Stimulated activated CD8-positive, alpha-beta memory T cell treated with anti-CD3 and anti-CD28 coated beads, Interleukin-7, amount 100 ng/mL, for 1 hour (primary cell): ENCODE measurements at places on chromosomes 1 and 21.

DNA sequence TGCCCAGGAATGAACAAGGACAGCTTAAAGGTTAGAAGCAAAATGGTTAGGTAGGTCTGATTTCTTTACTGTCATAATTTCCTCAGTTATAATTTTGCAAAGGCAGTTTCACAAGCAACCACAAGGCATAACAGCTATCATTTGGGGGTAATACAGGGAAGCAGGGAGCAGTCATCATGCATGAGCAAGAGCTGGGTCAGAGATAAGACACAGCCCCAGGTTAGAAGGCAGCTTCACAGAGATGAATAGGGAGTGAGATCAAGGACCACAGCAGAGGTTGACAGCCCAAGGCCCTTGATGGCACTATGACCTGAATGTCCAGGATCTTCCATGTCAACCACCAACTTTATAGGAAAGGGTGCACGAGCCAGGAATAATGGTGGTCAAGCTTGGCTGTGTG is 9.0 kb upstream of the CSRP1 start:
- no peak for DNase-seq

GRCh38 chr1:162315673-162316072 is 61.0 kb downstream of the SPATA46 start:
- no peak for DNase-seq

DNA sequence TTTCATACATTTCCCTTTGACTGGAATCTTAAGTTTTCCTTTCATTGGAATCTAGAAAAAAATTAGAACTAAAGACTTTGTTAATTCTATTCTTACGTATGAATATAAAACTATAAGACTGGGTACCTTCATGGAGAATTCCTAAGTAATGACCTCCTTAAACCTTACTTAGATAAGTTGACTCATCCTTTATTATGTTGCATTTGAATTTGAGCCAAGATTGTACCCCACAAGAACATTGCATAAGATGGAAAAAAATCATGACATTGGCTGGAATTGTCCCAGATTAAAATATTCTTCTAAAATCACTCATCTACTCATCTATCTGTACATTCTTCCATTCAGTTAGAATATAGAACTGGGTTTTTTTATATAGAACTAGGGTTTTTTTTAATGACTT is 137.4 kb downstream of the C1orf21 start:
- no peak for DNase-seq

DNA sequence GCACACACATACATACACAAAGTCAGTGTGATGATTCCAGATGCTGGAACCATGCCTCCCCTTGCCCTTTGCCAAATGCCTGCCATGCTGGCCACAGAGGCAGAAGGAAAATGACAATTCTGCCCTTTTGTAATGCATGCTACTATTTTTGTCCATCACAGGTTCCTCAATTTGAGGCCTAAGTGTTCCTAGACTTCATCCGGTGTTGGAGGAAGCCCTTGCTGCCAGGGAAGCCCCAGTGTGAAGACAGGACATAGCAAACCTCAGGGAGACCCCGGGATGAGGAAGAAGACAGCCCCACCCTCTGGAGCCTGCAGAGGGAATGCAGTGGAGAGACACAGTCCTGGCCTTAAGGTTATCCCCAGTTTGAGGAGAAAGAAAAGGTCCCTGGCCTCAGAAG is 14.4 kb downstream of the PRR9 start:
- DNase-seq, result no peak

DNA sequence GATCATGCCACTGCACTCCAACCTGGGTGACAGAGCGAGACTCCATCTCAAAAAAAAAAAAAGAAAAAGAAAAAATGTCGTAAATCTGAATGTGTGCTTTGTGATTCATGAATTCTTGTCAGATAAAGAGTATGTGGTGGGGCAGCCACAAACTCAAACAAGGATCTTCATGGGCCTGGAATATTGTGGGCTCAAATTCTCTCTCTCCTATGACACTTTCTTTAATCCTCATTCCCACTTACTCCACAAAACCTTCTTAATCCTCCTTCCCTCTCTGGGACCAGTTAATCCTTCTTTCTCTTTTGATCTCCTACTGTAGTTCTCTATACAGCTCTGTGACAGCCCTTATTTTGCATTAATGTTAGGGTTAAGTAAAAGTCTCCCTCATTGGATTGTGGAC is 112.3 kb downstream of the AK5 start:
- DNase-seq, result no peak

GRCh38 chr1:38444311-38444710 is 397.7 kb upstream of the POU3F1 start:
- DNase-seq, result no peak
